ENCODE measurements at places on chromosomes 1 and 21.
A peak's percentile ranks its signal among the peaks of the same experiment; 100 is the strongest.

GRCh38 chr21:17527240-17527639 is 14.4 kb downstream of the CXADR start:
- no peak for DNase-seq

GRCh38 chr1:188170411-188170810 is 1341.7 kb downstream of the PLA2G4A start:
- no peak for DNase-seq

GRCh38 chr21:31911138-31911907 is 38.5 kb downstream of the HUNK start:
- DNase-seq, result no peak

DNA sequence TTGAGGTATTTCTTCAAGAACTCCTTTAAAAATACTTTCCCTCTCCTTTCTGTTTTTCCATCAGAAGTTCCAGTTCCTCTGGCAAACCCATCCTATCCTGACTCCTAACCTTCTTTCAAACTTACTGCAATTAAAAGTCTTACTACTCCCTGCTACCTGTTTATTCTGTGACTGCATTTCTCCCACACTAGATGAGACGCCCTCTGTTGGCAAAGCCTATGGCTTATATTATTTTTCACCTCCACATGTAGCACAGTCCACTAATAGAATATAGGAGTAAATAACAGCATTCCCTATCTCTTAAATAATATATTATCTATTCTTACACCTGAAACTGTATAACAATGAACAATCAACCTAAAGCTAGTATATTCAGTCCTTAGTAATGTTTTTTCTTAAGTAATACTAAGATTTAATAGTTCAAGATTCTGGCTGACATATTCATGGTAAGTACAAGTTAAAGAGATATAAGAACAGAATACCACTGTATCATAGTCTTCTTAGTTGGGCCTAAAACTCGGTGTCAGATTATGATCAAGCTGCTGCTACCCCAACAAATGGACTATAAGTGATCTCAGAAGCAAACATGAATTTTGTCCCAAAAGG is 54.8 kb downstream of the RAB3GAP2 start:
- DNase-seq, result no peak

- peak; percentile 50 for DNase-seq
Observed at GRCh38 chr1:228902781-228903433, 167.6 kb downstream of the RHOU start.

DNA sequence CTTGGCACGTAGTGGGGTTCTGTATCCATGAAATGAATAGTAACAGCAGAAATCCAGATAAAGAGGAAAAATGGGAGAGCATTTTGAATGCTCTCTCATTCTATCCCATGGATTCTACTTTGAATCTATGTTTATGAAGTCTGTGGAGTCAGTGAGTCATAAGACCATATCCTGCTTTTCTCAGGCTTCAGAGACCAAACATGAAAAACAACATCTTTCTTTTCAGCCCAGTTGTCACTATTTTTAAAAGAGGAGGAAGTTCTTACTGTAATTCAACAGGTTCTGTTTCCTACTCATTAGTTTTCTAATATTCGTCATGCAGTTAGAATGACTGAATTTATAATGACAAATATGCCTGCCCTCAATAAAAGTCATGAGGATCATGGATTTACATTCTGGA is 39.4 kb upstream of the CD55 start:
- no peak for DNase-seq

GRCh38 chr1:94070865-94071264 is 50.1 kb downstream of the ABCA4 start:
- no peak for DNase-seq

GRCh38 chr1:211333906-211334305 is 7.3 kb downstream of the TRAF5 start:
- no peak for DNase-seq

DNA sequence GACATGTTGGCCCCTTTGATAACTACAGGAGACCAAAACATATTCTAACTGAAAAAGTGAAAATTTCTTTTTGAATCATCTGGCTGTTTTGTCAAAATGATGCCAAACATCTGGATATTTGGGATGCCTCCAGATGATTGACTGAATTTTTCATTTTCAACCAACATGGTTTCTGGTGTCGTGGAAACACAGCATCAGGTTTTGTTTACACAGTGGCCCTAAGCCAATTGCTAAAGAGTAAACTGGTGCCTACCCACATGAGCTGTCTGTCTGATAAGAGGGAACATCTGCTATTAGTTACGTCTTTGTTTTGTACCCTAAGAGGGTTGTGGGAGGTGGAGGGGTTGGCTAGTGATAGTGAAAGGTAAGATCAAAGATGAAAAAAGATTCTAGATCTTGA is 204.8 kb downstream of the KCNK2 start:
- no peak for DNase-seq

- peak; percentile 89 for DNase-seq
Observed at GRCh38 chr1:44507490-44508396, 102.7 kb downstream of the RNF220 start.

GRCh38 chr1:116436611-116436970 is 63.5 kb downstream of the ATP1A1 start:
- DNase-seq, result no peak

DNA sequence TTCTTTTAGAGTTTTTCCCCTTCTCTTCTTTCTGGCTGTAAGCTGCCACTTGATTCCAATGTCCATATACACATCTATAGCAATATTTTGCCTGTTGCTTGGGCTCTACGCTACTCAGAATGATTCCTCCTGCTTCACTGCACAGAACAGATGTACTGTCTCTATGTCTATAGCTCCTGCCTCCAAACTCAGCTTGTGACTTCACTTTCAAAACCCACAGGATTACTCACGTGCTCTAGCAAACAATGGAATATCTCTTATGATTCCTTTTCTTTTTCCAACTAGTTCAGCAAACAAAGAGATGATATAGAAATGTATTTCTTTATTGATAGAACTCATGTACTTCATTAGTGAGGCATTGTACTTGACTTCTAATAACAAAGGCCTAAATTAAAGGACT is 80.5 kb upstream of the SOX13 start:
- DNase-seq, result no peak

DNA sequence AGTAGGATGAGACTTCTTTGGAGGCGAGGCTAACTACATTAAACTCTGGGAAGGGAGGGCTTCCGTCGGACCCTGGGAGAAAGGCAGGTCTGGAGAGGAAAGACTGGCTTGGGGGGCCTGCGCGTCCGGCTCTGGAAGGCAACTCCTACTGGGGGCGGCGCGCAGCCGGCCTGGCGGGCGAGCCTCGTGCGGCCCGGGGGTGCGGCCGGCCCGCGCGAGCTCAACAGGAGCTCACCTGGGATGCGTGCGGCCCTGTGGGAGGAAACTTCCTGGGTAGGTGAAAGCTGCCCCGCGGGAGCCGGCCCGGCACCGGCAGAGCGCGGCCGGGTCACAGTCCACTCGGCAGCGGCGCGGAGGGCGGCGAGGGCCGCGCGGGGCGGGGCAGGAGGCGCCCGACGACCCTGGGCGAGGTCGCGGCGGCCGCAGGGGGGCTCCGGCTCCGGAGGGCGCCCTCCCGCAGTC is 449 bp downstream of the EPS15 start:
- no peak for DNase-seq

GRCh38 chr1:34900775-34901502 is 28.5 kb downstream of the DLGAP3 start:
- no peak for DNase-seq

DNA sequence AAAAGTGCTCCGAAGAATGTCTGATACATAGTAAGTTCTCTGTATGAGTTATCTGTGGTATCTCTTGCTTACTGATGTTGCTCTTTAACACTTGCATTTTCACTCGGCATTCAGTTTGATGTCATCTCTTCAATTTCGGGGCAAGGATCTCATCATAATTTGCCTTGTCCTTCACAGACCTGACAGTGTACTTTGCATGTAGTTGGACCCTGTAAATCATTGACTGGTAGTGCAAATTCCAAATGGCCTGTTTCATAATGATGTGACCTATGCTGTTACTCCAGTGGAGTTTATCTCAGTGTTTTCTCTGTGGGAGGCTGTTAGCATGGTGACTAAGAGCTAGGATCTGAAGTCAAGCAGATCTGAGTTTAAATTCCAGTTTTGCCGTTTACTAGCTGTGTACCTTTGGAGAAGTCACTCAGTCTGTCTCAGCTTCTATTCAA is 34.2 kb upstream of the ABCD3 start:
- no peak for DNase-seq

DNA sequence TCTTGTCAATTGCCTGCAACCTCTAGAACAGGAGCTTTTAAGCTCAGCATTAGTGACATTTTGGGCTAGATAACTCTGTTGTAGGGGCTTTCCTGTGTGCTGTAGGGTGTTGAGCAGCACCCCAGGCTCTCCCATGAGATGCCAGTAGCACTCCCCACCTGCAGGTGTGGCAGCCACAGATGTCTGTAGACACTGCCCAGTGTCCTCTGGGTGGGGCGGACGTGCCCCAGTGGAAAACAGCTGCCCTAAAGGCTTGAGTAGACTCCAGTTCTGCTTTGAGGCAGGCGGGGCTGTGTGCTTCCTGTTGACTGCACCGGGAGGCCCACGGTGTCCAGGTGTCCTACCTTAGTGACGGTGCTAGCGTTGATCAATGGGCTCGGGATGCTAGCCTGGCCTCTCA is 16.9 kb upstream of the PWP2 start:
- DNase-seq, result no peak

GRCh38 chr1:56399795-56400194 is 179.6 kb downstream of the PLPP3 start:
- DNase-seq, result no peak

DNA sequence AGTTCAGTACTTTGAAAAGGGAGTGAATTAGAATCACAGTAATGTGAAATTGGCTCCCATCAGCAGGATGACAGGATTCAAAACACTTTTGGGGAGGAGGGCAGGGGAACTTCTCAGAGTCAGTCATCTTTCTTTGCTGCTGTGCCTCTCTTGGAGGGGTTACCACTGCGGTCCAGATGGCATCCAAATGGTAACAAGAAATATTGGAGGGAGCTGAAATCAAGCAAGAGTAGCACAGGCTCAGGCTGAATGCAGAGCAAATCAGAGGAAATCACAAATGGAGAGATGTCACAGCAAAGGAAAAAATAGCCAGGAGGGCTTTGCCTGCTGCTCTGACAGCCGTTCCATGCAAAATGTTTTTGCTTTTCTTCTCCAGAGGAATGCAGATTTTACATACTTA is 75.0 kb upstream of the C8B start:
- no peak for DNase-seq

DNA sequence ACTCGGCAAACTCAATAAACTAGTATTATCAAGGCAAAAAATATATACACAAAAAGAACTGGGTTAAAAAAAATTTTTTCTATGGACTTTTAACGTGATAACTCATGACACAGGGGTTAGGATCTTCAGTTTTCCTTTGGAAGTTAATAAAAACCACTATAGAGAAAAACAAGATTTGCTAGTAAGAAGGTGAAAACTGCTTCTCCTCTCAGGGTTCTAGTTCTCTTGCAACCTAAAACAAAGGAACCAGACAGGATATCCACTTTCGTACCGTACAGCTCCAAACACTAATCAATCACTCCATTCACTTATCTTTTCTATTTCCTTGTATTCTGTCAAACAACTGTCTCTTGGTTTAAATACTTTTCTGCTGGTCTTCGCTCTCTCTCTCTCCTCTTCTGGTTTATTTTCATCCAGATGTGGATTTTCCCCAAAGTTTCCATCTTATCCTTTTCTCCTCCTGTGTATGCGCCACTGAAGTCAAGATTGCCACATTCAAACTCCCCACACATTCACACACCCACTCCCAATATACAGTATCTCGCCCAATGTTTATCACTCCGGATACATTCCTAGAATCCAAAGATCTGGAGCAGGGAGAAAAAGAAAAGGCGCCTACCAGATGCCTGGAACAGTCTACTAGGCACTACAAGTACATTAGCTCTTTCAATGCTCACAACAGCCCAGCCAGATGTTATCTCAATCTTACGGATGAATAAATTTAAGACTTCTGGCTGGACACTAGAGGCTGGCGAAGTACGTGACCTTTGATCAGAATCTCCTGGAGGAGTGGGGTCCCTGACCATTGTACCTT is 775 bp upstream of the PRPF38B start:
- no peak for DNase-seq

DNA sequence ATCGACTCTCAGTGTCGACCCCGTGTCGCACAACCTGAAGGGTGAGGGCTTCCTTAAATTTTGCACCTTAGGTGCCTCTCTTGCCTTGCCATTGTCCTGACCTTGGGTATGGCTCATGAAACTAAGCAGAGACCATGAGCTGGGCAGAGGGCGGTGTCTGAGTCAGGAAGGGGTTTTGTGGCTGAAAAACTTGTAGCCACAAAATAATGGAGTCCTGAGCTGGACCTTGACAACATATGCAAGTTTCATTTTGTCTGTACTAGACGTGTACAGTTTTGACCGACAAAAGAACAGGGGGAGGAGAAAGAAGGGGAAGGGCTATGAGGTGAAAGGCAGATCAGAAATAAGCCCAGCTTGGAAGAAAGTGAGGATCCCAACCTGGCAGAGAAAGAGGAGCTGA is 8.3 kb upstream of the RUNX1 start:
- DNase-seq, result no peak

- no peak for DNase-seq
Observed at GRCh38 chr1:17246971-17247370, 1.9 kb upstream of the PADI3 start.

DNA sequence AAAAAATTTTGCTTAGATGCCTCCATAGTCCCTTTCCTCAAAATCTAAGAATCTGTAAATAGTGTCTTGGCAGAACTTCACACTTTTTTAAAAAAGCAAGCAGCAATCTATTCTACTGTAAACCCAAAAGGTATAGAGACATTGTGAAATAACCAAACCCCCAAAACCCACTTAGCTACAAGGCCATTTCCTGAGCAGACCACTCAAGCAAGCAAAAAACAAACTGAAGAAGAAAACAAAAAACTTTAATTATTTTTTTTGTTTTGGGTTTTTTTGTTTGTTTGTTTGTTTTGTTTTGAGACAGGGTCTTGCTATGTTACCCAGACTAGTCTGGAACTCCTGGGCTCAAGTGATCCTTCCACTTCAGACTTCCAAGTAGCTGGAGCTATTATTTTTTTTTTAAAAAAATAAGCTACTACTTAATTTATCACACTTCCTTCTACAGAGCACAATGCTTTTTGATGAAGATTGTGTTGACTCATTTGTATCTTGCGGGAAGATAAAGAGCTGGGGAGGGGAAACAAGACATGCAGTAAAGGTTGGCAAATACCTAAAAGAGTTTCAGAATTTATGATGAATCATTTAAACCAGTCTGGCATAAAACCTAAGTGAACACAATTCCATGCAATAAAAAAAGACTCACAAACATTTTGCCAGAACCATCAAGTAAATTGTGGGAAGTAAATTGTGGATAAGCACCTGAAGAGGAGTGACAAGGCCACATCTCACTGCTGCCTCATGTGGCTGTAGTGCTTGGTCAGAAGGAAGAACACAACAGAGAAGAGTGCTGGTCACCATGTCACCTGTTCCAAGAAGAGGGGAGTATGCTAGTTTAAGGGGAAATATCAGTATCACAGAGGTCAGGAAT is 2.7 kb upstream of the PTPN22 start:
- no peak for DNase-seq

- DNase-seq, result no peak
Observed at GRCh38 chr1:48923116-48923515, 146.4 kb upstream of the BEND5 start.

DNA sequence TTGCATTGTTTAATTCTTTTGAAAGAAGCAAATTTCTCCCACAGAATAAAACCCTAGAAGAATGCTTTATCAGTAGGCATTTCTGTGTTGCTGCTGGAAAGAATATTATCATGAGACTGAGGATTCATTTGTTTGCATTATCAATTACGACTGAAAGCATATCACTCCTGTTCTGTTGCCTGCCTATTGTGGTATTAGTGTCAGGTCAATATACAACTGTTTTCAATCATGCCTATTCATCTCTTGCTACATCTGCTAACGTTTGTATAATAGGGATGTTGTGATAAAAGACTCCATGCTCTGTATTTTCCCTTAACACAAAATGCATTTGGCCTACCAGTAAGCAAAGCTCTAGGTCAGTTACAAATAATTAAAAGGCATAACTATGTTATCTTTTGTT is 221.5 kb downstream of the PTPRC start:
- DNase-seq, result no peak

Measured in anterior cingulate cortex (tissue), 58 donors.